ENCODE measurements at places on chromosomes 12 and 14.

DNA sequence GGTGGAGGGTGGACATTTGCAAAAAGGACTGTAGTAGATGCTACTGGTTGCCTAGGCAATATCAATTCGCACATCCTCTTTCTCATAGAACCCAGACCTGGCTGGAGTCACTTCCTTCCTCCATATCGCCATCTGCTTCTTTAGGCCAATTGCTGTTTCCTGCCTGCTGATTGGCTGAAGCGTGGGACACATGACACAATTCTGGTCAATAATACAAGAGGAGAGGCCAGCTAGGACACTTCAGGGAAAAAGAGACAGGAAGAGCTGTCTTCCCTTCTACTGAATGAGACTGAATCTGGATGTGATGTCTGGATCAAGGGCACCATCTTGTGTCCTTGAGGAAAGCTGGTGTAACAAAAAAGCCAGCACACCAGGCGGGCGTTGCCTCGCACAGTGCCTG is 53.8 kb downstream of the TRPV4 start:
- no peak for DNase-seq

DNA sequence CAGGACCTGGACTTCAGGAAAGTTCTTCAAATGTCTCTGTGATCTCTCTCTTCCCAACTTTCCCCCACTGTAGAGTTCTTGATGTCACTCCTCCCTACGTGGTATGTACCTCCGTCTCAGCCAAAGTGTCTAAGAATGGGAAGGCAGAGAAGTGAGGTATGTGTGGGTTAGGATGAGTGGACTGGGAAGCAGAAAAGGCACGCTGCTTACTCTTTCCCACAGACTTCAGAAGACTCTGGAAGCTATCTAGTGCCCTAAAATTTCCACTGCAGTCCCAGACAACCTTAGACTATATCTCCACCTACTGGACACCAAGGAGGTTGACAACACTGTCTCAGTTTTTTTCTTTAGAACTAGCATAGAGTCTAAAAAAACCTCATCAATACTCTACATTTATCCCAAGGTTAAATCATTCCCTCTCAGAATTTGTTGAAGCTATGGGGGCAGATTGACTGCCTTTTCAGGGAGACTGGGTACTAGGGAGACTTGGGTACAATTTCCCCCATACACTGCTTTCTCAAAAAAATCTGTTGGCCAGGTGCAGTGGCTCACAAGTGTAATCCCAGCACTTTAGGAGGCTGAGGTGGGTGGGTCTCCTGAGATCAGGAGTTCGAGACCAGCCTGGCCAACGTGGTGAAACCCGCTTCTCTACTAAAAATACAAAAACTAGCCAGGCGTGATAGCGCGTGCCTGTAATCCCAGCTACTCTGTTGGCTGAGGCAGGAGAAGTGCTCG is 20.6 kb upstream of the ITGA5 start:
- peak; percentile 75 for DNase-seq

GRCh38 chr14:22232933-22233332 is 356.1 kb downstream of the DAD1 start:
- DNase-seq, result no peak

GRCh38 chr12:89661706-89662330 is 46.8 kb downstream of the ATP2B1 start:
- no peak for DNase-seq

- DNase-seq, result no peak
Measured at GRCh38 chr12:12447236-12447635, 90.4 kb downstream of the BORCS5 start.

DNA sequence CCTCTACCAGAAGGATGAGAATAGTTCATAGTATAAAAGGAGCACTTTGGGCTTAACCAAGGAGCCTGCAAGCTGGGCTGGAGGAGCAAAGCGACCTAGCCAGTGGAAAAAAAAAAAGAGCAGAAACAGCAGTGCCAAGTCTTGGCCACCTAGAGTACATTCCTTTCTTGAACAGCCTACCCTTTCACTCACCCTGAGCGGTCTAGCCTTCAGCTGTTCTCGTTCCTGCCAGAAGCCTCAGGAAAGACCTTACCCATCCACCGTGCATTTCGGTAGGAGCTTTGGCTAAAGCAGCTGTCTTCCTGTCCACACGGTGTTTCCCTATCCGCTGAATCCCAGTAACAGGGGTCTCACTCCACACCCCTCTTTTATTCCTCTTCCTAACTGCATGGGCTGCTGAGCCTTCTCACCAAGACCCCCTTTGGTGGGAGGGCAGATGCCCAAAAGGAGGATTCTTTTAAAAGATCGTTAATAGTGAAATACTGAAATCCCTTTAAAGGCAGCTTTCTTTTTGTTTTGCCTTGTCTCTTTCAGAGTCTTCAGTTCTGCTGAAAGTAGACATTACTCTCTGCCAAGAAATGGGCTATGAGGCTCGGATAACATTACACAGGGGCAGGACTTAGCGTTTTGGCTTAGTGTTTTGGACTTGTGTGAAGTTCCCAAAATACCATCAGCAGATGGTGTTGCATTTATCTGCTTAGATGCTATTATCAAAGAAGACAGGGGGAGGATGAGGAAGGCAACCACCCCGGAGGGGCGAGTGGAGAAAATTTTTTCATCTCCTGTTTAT is 88.5 kb upstream of the METAP2 start:
- DNase-seq, result peak; percentile 54

Data from astrocyte of the spinal cord (primary cell).